Panc1 (cell line): ENCODE measurements at places on chromosomes 13 and 19.

DNA sequence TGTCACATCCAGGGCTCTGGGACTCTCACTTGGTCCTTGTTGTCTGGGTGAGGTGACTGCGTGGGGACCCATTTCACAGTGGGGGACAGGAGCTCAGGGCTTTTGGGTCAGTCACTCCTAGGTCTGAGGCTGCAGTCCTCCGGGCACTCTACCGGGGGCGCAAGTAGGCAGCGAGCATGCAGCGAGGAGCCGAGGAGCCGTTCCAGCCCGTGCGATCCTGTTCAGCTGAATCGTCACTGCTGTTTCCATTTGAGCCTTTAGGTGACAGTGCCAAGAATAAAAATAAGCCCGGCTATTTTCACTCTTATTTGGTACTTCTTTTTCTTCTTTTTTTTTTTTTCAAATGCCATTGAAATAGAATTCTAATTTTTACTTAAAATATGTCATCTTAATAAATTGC is 126.5 kb downstream of the ZNF536 start:
- no peak for DNase-seq

GRCh38 chr13:40433577-40433976 is 232.9 kb downstream of the FOXO1 start:
- DNase-seq, result no peak

DNA sequence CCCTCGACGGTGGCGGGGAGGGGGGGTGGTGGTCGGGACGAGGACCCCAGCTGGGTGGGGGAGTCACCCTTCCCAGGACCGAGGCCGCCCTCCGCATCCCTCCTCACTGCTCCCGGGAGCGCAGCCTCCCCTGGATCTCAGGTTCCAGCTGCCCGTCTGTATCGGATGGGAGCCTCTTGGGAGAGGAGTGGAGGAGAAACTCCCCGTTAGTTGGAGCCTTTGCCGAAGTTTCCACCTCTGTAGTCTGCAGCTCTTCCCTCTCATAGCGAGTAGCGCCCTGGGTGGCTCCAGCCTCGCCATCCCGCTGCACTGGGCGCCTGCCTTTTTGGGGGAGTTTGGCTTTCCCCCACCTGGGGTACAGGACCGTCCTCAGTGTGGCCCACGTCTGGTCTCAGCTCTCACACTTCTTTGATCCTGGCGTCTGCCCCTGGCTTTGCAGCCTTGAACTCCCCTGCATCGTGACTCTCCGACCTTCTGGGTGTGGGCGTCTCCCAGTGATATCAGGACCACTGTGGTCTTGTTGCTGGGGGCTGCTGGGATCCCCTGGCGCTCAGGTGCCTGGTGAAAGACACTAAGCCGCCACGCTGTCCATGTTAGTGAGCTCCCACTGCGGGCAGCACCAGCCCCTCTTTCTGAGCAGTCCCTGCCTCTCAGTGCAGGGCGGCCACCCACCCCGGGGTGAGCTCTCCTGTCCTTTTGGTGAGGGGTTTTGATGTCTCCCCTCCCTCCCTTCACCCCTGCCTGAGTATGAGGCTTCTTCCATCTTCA is 1.1 kb downstream of the CNOT3 start:
- DNase-seq, result no peak

DNA sequence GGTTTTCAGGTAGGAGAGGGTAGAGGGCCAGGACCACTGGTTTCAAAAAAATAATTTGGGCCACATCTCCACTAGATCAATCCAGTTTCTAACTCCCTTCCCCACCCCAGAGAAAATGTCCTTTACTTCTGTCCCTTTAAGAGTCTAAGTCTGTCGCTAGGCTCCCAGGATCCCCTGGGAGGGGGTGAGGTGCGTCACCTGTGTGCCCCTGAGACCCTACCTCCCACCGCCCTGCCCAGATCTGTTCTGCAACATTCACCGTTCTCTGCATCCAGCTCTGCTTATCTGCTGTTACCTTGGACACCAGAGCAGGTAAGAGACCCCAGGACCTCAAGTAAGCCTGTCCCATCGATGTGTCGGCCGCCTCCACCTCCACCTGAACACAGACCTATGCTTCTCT is at the start of gene GFY:
Gene GFY, plus strand, starts transcription at position 211 of the 400 bp plus-strand sequence. CDS start 1,043 bp downstream, outside the sequence.
- no peak for DNase-seq

- no peak for DNase-seq
Measured at GRCh38 chr19:17836530-17836929, 11.3 kb downstream of the JAK3 start.

DNA sequence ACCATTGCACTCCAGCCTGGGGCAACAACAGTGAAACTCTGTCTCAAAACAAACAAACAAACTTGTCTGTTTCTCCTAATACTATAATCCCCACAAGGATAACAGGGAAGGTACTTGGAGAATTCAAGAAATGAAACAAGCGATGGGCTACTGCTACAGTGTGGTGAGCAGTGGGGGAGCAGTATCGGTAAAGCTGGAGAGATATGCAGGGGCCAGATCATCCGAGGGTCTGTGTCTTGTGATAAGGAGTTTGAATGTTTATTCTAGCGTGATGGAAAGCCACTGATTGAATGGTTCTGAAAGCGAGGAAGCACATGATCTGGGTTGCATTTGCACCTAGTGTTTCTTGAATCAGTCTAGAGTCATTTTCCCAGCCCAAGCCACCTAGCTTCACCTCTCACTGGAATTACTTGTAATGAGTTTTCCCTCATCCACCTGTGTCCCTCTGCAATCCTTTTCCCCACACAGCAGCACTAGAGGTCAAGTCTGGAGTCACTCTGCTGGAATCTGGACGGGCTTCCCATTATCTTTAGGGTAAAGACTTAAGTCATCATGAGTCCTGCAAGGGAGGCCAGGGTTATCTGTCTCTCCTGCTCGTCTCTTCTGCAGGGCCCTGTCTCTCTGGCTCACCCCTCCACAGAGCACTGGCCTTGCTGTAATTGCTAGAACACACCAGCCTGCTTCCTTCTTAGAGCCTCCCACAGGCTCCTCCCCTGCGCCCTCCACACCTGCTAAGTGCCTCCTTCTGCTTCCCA is 162.3 kb downstream of the KLF5 start:
- no peak for DNase-seq

- no peak for DNase-seq
Measured at GRCh38 chr19:7622933-7623685, 6.2 kb downstream of the XAB2 start.

DNA sequence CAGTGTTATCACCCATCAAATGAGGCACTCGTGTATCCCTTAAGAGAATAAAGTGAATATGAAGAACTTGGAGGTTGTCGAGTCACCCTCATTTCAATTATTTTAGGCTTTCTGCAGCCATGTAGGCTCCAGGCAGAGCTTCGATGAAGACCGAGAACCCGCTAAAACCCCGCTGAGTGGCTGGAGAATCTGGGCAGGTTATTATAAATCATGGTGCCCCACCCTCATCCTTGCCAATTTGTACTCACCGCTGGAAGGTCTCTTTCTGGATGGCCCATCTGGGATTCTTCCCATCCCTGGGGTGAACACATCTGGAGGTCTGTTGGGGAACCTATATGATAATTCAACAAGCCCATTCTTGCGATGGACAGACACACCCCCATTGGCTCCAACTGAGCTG is 190.8 kb downstream of the ZNF536 start:
- no peak for DNase-seq

DNA sequence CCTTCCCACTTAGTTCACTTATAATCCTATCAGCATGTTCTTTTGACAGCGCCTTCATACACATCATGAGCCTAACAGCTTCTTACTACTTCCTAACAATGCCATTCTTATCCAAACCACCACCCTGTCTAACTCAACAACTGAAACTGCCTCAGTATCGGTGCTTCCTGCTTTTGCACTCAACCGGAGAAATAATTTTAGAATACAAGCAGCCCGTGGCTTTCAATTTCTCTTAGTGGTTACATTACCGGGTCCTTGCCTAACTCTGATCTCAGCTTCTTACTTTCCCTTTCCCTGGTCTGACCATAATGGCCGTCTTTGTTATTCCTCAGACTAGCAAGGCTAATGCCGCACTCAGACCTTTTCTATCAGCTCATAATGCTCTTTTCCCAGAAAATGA is 17.0 kb downstream of the ZFP82 start:
- no peak for DNase-seq

- DNase-seq, result no peak
Measured at GRCh38 chr19:39543477-39543857, 3.5 kb upstream of the EID2 start.

GRCh38 chr13:36493046-36493445 is 60.8 kb downstream of the CCNA1 start:
- DNase-seq, result no peak
